Stimulated activated CD8-positive, alpha-beta memory T cell treated with anti-CD3 and anti-CD28 coated beads, Interleukin-2, amount 100 ng/mL, for 1 hour (primary cell): ENCODE measurements at places on chromosomes 5 and 9.

DNA sequence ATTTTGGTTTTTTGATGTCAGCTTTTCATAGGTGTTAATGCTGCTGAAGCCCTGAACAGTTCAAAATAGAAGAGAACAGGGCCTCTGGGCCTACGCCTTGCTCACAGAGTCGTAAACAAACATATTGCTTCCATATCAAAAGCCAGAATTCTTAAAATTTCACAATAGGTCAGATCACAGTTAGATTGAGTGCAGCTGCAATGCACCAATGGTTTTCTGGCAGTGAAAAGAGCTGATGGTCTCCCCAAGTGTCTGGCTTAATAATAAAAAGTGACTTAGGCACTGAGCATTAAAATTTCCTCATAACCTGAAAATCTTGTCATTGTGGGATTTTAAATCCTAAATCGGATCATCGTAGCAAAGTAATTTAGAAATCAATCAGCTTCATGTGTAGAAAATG, 493.0 kb downstream of the CAAP1 start:
- no peak for DNase-seq

DNA sequence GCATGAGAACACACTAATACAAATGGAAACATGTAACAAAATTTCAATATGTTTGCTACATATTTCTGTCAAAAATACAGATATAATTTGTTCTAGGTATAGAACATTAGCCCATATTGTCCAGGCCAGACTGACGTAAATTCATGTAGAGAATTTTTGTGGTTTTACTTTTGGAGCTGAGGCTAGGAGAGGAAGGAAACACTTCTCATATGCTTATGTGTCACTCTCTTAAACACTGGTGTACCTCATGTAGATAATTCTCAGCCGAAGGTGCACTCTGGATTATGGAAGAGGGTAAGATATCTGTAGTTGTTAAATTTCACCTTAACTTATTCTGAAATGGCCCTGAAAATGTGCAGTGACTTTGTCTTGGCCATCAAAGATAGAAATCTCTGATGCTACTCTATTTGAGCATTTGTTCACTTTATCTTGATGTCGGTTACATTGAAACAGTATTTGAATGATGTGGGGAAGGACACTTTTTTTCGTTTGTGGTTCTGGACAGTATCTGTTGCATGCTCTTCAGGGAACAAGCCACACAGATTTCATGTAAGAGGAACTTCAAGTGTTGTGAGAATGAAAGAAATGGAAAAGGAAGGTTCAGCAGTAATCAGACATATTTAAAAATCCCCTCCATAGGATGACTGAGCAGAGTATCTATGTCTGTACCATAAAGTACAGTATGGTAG, 202.7 kb downstream of the SPATA31D1 start:
- no peak for DNase-seq

DNA sequence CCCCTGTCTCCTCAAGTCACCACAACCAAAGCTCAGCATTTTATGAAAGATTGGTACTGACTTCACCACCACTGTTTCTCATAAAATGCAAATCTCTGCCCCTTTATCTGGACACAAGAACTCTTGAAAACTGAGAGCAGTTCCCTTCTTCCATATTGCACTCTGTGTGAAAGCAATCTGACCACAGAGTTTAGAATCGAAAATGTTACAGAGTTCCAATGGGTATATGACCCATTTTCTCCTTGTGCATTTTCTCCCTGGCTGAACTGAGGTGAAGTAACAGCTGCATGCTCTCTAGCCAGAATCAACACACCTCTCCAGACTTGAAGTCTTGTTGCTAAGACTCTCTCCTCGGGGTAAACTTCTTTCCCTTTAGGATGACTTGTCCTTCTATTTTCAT, 111.0 kb upstream of the PLCXD3 start:
- DNase-seq: no peak

GRCh38 chr5:30650311-30650710, 543.2 kb upstream of the CDH6 start:
- DNase-seq: no peak

GRCh38 chr5:58107704-58108103, 352.2 kb downstream of the PLK2 start:
- DNase-seq: no peak

DNA sequence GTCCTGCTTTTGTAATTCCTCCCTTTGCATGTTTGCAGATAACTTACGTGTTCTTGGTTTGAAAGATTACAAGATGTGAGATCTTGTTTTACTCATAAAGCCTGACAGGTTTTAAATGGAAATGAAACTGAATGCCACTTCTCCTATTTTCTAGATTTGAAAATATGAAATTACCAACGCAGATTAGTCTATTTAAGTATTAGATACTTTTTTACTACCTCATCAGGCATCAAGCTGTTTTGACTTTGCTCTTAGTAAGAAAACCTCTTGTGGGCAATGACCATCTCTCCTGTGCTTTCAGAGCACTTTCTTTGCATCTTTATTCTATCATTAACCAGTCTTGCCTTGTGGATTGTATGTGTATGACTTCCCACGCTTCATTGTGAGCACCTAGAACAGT, 3.5 kb downstream of the DMXL1 start:
- DNase-seq: no peak

- DNase-seq: no peak
These were observed 57.4 kb downstream of the AOPEP start for GRCh38 chr9:94783928-94784327.

DNA sequence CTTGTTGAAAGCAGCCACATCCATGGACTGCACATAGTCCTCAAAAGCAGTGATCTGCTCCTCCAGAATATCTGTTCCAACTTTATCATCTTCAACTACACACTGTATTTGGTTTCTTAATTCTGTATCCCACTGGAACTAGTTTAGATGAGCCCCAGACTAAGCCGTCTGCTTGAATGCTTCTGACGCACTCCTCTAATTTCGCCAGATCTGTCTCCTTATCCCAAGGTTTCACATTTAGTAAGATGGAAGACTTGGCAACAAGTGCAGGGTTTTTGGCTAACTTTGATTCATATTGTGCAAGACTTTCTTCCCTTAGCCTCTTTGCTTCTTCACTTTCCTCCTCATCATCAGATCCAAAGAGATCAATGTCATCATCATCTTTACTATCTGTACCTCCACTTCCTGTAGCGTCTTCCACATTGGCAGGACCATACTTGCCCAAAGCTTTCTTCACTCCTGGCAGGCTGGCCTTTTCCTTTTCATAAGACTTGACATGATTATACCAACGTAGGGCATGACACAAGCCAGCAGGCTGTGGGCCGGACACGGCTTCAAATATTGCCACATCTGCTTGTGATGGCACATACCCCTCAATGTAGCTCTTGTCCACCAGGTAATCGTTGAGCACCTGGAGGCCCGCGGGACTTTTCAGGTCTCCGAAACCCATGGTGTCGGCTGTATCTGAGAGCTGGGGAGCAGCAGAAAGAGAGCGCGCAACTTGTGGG, 56.2 kb upstream of the PIK3R1 start:
- DNase-seq: no peak

DNA sequence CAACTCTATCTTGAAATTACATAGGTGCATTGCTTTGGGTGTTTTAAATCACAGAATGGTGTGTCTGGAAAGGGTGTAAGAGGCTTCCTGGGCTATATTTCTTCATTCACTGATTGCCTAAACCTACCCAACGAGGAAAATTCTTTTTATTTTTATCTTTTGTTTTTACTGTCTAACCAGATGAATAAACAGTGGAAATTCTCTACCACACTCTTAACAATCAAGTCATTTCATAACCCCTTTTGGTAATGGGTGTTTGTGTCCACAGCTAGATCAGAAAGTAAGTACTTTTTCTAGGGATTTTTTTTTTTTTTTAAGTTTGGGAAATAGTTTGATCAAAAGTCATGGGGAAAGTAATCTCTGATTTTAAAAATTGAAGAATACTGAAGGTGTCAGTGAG, 27.6 kb upstream of the C5orf47 start:
- DNase-seq: no peak

DNA sequence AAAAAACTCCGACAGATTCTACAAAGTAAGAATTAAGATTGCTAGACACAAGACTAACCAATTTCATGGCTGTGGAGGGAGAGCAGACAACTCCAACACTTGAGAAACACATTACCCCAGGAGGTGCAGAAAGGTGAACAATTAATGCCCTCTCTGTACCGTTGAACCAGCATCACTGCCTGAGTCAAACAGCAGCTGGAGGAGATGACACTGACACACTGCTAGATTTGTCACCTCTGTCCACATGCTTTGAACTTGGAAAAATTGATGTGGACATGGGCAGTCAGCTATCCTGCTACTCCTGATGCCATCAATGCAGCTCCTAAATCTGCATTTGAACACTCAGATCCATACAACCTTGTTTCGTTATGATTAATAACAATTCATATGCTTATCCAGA, 51.7 kb downstream of the GPBP1 start:
- no peak for DNase-seq

DNA sequence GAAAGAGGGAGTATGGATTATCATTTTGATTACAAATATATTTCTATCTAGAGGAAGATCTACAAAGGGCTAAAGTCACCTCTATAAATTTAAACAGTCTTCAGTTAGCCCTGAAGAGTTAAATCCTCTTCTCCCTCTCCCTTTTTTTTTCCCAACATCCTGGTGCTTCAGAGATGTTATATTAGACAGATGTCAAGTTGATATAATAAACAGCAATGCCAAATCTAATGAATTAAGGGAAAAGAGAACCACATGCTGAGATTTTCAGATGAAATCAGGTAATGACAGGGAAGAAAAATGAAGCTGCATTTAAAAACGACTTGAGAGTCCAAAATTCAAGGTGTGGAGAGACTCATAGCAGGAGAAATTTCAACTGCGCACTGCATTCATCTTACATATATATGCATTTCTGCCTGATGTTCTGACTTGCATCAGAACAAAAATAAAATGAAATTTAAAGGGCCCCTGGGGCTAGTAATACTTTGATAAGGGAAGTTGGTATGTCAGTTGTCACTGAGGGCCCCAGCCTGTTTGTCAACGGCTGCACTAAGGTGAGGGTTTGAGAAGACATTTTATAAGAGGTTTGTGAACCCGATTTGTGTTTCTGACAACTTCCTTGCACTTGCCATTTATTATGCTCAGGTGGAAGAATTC, 338.9 kb upstream of the PANK3 start:
- no peak for DNase-seq

- no peak for DNase-seq
These were observed 1084.2 kb upstream of the COX7C start for GRCh38 chr5:85533341-85534047.

DNA sequence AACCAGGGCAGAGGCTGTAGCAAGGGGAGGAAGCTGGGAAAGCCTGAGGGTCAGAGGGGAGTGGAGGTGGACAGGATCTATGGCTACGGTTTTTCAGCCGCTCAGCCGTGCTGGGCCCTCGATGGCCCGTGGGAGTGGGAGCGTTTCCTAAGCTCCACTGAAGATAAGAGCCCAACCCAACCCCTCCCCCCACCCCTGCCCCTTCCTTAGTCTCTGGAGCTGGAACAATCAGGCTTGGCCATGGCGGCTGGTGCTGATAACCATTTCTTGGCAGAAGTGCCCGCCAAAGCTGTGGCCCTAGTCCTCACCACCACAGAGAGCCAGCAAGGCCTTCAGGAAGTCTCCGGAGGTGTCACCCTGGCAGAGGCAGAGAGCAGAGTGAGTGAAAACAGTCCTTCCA, 20.3 kb upstream of the TNIP1 start:
- DNase-seq: no peak

GRCh38 chr5:14199902-14200301, 56.8 kb downstream of the TRIO start:
- DNase-seq: no peak

- DNase-seq: no peak
These were observed 296.6 kb downstream of the MED10 start for GRCh38 chr5:6081727-6082210.

- no peak for DNase-seq
These were observed 205.0 kb upstream of the TAS2R1 start for GRCh38 chr5:9834871-9835770.

GRCh38 chr9:131799177-131799823, 59.4 kb upstream of the RAPGEF1 start:
- peak; percentile 21 for DNase-seq

GRCh38 chr9:135718616-135719015, 16.6 kb downstream of the KCNT1 start:
- DNase-seq: no peak

- DNase-seq: no peak
These were observed 71.1 kb upstream of the NR3C1 start for GRCh38 chr5:143474616-143475015.

DNA sequence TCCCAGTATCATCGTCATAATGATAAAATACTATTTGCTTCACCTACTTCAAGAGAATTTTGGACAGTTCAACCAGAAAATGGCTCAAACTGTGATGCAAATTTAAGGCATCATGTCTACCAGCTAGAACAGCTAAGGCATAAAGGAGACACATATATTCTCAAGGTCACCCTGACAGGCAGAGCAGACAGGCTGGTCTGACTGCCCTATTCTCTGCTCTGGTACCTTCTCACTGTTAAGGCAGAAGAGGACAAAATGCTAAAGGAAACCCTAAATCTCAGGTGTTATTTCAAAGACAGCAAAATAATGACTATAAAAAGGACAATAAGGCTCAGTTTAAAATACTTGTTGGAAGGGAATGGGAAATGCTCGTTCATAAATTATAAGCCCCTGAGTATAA, 87.2 kb downstream of the MRPS27 start:
- no peak for DNase-seq

DNA sequence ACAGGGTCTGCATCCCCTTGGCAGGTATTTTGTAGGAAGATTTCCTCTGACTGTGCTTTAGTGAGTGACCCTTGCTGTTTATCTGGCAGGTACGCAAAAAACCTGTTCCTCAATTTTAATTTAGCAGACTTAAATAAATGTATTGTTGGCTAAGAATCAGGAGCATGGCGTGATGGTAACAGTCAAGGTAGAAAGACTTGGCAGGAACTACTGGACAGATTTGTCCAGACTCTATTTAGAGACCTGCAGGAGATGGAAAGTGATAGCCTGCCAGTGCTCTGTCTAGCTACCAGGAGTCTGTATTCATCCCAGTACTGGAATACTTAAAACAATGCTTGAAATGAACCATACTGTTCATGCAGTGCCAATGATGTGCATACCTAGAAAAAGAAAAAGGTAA, 78.8 kb upstream of the MAST4 start:
- DNase-seq: no peak

DNA sequence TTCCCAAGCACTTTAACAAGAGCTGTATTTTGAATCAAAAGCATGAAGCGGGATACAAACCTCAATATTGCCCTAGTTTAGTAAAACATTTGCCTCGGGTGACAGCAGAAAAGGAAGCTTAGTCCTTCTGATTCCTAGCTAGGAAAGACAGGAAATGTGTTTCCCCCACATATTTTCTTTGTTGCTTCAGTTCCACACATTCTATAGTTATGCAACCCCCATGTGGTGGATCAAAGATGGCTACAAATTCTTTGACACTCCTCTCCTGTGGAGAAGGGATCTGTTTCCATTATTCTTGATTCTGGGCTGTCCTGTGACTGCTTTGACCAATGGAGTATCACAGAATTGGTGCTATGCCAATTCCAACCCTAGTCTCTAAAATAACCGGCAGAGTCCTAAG, 89.1 kb upstream of the SLC30A5 start:
- DNase-seq: no peak

GRCh38 chr5:2382776-2383697, 368.4 kb downstream of the IRX2 start:
- no peak for DNase-seq

- DNase-seq: no peak
These were observed 631.9 kb upstream of the DMAC1 start for GRCh38 chr9:8431505-8431904.
